GF-D8 (cell line): ENCODE measurements at places on chromosomes 4 and X.

DNA sequence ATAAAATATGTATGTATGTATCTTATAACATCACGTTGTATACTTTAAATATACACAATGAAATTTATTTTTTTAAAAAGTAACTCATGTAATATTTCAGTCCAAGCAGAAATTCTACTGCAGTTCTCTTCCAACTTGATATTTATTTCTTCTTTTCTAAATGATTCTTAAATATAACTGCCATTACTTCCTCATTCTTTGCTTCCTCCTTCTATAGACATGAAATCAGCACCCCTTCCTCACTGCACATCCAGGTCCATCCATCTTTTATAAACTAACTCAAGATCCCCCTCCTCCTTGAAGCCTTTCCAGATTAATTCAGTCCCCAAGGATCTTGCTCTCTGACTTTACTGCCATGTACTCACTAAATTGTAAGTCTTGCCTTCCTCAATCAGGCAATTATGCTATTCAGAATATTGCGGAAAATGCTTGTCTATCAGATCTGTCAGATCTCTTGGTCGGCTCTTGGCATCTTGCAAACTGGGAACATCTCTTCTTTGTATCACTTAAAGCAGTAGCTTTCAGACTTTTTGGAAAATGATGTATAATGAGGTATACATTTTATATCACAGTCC lies 3.7 kb downstream of the GPRIN3 start:
- DNase-seq = peak; percentile 8

GRCh38 chrX:150182161-150182560 lies 181.0 kb upstream of the MAMLD1 start:
- no peak for DNase-seq

GRCh38 chr4:182093935-182094334 lies 149.3 kb upstream of the TENM3 start:
- DNase-seq = no peak

GRCh38 chr4:16218950-16219349 lies 7.3 kb downstream of the TAPT1 start:
- no peak for DNase-seq
